ENCODE measurements at places on chromosomes 5 and 9.

DNA sequence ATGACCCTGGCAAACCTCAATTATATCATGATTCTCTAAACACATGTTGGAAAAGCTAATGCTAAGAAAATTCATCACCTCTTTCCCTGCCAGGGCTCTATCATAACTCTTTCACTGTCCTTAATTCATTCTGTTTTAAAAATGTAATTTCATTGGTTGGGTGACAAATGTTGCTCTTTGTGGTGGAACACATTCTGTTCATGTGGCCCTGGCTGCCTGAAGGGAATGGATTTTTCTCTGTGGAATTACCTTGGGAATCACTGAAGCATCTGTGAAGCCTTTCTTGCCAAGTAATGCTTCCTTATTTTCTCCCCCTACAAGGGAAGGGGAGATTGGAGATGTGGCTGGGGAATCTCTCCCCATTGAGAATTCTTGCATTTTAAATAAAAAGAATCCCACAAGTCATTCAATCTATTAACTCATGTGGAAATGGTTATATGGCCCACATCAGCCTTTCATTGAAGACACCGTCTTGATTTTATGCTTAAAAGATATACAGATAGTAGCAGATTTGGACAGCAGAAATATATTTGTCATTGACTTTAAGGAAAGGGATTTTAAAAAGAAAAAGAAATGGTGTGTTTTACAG, 201.8 kb upstream of the NMUR2 start:
- ATAC-seq, result no peak

- ATAC-seq, result no peak
Observed at GRCh38 chr5:180006141-180006540, 65.4 kb downstream of the RNF130 start.

DNA sequence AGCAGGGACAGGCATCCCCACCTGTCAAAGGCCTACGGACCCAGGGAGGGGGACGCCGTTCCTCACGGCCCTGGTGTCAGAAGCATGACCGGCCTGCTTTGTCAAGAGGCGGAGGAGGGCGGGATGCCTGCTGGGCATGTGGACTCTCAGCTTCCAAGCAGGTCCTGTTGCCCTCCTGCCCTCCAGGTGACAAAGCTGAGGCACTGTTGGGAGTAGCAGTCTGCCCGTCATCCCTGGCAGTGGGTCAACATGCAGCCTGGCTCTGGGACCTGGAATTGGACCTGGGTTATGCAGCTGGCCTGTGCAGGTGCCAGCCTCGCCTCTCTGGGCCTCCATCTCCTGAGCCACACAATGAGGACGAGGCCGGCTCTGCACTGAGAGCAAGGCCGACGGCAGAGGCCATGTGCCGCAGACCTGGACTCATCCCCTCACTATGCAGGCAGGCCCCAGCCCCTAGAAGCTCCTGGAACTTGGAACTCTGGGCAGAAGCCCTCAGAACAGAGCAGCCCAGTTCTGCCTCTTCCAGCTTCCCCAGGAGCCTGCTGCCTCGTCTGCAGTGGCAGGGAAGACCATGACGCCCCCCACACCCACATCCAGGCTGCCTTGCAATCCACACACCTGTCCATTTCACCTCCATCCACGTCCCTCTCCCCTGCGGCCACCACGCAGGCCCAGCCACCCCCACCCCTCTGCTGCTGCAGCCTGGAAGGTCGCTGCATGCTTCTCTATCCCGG, 20.8 kb upstream of the FCN1 start:
- ATAC-seq, result no peak

- no peak for ATAC-seq
Observed at GRCh38 chr9:99129091-99129490, 24.2 kb downstream of the TGFBR1 start.

DNA sequence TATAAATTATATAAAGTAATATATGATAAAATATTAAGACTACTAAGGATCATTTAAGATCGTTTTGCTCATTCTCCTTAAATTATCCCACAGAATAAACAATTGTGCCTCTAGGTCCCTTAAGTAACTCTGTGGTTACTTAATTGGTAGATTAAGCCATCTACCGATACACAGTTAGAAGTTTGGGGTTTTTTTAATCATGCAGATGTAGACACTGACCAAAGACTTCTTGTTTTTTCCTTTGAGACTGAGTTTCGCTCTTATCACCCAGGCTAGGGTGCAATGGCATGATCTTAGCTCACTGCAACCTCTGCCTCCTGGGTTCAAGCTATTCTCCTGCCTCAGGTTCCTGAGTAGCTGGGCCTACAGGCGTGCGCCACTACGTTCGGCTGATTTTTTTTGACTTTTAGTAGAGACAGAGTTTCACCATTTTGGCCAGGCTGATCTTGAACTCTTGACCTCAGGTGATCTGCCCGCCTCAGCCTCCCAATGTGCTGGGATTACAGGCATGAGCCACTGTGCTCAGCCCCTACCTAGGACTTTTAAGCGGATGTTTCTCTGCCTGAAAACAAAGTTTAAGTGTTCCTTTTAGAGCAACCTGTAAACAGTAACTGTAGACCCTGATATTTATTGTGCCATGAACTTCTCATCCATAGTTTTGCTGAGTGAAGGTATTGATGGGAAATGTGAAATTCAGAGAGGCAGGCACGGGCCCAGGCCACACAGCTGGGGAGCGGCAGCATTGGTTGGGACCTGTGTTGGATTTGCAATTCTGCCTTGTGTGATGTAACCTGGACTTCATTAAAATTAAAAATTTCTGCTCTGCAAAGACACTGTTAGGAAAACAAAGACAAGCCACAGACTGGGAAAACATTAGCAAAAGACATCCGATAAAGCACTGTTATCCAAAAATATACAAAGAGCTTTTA, 11.6 kb downstream of the CEL start:
- no peak for ATAC-seq

- ATAC-seq, result peak; percentile 4
Observed at GRCh38 chr9:34654323-34655051, 2.5 kb downstream of the IL11RA start.

GRCh38 chr5:113293068-113293974, 141.5 kb downstream of the TSSK1B start:
- ATAC-seq, result no peak

- ATAC-seq, result no peak
Observed at GRCh38 chr9:107144475-107144874, 138.6 kb upstream of the RAD23B start.

DNA sequence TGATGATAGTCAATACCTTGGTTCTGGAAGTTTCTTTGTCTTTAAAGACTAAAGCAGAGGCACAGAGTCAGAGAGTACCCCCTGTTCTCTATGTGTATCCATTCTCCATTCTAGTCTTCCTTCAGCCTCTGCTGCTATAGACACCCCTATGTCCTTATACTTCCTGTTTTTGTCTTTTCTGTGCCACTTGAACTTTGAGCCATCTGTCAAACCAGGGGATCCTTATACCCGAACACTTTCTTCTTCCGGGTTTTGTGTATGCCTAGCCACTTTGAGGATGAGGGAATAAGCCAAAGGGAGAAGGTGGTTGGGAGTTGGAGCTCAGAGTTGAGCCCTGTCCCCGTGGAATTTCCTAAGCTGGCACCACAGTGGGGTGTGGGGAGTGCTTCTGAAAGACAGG, 61.1 kb upstream of the IL6ST start:
- ATAC-seq, result no peak

- no peak for ATAC-seq
Observed at GRCh38 chr5:116650544-116650943, 75.9 kb upstream of the SEMA6A start.

GRCh38 chr5:60541980-60542379, 158.0 kb downstream of the DEPDC1B start:
- no peak for ATAC-seq

- no peak for ATAC-seq
Observed at GRCh38 chr5:39231705-39232525, 12.6 kb upstream of the FYB1 start.

GRCh38 chr9:128201441-128202369, 1.5 kb upstream of the DNM1 start:
- no peak for ATAC-seq

- ATAC-seq, result no peak
Observed at GRCh38 chr5:165196961-165197360, 1691.5 kb downstream of the MAT2B start.

DNA sequence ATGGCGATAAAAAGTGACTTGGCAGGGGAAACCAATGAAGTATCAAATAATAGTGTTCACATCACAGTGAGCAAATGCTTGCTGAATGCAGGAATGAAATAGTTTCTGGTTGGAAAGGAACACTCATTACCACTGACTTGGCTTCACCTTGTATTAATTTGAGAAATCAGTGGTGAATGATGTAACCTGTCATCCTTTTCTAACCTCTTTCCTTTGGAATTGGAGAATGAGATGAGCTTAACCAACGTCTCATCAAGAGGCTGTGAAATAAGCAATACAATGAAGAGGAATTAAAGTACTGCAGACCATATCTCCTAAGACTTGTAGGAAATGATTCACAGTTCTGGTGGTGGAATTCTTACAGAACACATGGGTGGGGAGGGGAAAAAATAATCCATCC, 192.2 kb downstream of the DMAC1 start:
- ATAC-seq, result no peak

DNA sequence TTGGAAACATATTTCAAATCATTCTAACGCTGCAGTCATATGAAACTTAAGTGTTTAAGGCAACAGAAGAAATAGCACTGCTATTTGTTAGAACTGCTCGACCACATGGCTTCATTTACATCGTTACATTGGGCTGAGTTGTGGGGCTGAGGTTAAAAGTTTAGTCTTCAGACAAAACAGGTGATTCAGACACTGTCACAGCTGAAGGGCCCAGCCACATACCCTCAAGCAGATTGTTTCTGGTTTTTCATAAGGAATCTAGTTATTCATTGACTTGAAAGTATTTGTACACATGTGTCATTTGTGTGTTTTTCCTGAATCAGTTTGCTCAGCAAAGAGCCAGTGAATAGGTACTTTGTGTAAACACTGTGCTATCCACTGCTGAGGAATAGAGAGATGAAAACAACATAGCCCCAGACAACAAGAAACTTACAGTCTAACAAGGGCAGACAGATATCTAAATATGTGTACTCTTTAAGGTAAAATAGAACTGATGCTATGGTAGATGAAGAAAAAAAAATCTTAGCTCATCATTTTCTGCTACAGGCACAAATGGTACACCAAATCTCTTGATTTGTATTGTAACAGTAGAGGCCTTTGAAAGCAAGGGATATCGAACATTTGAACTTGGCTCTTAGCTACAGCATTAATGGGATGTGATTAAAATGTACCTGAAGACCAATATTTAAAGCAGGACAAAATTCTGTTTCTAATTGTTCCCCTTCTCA, 357.6 kb upstream of the RPS23 start:
- peak; percentile 96 for ATAC-seq

DNA sequence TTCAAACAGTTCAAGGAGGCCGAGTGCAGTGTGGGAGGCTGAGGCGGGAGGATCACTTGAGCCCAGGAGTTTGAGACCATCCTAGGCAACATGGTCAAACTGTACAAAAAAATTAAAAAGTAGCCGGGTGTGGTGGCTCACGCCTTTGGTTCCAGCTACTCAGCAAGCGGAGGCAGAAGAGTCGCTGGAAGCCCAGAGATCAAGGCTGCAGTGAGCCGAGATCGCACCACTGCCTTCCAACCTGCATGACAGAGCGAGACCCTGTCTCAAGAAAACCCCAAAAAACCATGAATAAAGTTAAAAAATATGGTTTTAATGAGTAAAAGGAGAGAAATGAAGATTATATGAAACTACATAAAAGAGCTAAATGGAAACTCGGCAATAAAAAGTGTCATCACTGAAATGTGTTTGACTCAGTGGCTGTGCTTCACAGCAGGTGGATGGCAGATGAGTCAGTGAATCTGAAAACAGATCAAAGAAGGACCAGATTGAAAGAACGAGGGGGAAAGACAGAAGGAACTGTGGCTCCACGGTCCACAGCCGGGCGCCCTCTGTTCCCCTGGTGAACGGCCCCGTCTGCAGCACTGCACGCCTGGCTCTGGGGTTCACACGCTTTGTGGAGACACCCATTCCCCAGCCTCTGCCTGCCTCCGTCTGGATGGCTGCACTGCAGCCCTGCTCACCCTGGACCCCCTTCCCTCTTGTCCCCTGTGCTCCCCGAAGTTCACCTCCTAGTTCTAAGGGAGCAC, 25.1 kb downstream of the EXD3 start:
- ATAC-seq, result no peak

GRCh38 chr5:163614787-163615186, 109.4 kb downstream of the MAT2B start:
- ATAC-seq, result no peak

DNA sequence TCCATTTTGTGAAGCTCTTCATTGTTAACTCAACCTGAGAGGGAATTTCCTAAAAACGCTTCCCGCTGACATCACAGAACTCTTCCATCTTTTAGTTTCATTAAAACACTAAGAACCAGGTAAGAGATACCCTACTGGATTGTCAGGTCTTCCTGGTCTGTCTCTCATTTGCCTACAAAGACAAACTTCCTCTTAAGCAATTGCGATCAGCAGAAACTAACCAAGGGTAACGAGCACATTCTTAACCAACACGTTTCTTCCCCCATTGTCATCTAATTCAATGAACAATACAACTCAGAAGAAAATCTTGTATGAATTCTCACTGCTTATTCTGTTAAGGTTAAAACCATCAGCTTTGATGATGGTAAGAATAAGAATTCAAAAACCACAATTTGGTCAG, 6.6 kb downstream of the FBXW11 start:
- no peak for ATAC-seq

GRCh38 chr9:135296735-135297455, 182.7 kb upstream of the PPP1R26 start:
- ATAC-seq, result peak; percentile 54

DNA sequence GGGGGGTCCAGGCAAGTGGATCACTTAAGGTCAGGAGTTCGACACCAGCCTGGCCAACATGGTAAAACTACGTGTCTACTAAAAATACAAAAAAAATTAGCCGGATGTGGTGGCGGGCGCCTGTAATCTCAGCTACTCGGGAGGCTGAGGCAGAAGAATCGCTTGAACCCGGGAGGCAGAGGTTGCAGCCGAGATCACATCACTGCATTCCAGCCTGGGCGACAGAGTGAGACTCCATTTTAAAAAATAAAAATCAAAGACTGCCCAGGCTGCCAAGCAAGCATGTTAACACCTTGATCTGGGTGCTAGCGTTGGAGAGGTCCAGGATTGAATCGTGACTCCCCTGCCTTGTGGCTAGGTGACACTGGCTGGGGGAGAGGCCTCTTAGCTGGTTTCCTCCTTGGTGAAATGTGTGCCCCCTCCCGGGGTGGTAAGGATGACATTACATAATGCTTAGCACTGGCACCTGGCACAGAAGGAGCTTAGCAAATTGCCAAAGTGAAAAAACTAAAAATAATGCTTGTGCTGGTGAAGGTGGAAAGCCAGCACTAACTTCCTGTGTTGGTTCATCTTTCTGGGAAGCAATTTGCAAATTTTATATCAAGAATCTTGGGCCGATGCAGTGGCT, 2.2 kb upstream of the CIZ1 start:
- ATAC-seq, result no peak
